ENCODE measurements at places on chromosomes 6 and 20. TPM values are rescaled to one million over a fixed set of nuclear protein-coding genes. Genes with fewer than 3 reads are reported as not detected.
A peak's percentile ranks its signal among the peaks of the same experiment; 100 is the strongest.

FITM2 gene
- total RNA-seq, result 2.9 TPM

GNAS-AS1 gene
- total RNA-seq, result not detected

TCP11 gene
- total RNA-seq, result not detected

GRCh38 chr20:31712564-31713311, 9.9 kb downstream of the BCL2L1 start:
- H3K36me3 ChIP-seq, result peaks cover 40% of the 10 kb centered on the region
- peak; percentile 92 for DNase-seq
- H3K4me1 ChIP-seq, result peaks cover 93% of the 10 kb centered on the region
- no peak overlapping the region for H3K4me3 ChIP-seq

DNA sequence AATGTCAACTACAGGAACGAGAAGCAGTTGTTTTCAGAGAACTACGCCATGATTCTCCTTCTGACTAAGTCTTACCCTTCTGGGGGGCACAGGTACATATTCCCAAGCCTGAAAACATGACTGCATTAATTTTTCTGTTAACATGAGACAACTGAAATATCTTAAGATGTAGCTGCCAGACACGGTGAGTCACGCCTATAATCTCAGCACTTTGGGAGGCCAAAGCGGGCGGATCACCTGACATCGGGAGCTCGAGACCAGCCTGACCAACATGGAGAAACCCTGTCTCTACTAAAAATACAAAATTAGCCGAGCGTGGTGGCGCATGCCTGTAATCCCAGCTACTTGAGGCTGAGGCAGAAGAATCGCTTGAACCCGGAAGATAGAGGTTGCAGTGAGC, 21.7 kb downstream of the TBC1D20 start:
- H3K4me3 ChIP-seq, result no peak overlapping the region
- peaks cover 100% of the 10 kb centered on the region for H3K36me3 ChIP-seq
- no peaks in the 10 kb centered on the region for H3K27me3 ChIP-seq

DNA sequence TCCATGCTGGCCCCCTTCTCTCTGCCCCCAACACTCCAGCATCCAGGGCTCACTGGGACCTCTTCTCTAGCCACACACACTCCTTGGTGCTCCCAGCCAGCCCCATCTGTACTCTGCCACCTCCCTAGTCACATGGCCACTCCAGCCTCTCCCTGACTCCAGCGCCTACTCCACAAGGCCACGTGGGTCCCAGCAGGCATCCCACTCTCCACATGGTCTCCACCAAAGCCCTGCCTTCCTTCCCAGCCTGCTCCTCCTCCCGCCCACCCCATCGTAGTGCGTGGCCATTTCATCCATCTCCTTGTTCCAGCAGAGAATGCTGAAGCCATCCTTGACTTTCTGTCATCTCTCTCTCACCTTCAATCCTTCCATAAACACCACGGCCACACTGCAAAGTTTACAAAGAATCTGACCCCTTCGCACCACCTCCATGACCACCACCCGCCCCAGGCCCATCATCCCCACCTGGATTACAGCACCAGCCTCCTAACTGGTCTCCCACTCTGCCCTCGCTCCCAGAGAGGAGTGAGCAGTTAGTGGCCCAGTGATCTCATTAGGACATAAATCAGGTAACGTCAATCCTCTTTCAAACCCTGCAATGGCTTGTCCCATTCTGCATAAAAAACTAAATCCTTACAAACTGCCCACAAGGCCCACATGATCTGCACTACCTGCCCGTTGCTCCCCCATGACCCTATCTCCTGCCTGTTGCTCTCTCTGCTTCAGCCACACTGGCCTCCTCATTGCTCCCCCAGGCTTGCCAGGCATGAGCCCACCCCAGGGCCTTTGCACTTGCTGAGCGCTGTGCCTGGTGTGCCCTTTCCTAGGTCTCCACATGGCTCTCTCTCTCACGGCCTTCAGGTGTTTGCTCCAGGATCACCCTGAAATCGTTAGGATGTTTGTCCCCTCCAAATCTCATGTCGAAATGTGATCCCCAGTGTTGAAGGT, 96.2 kb downstream of the GRM4 start:
- H3K4me3 ChIP-seq, result no peak overlapping the region
- no peak overlapping the region for H3K27ac ChIP-seq
- no peaks in the 10 kb centered on the region for H3K4me1 ChIP-seq
- DNase-seq, result no peak
- H3K36me3 ChIP-seq, result no peaks in the 10 kb centered on the region
- H3K27me3 ChIP-seq, result no peaks in the 10 kb centered on the region

GRCh38 chr6:123489589-123489988, 147.2 kb downstream of the TRDN start:
- H3K36me3 ChIP-seq, result no peaks in the 10 kb centered on the region
- no peaks in the 10 kb centered on the region for H3K4me1 ChIP-seq
- DNase-seq, result no peak
- no peak overlapping the region for H3K4me3 ChIP-seq

DNA sequence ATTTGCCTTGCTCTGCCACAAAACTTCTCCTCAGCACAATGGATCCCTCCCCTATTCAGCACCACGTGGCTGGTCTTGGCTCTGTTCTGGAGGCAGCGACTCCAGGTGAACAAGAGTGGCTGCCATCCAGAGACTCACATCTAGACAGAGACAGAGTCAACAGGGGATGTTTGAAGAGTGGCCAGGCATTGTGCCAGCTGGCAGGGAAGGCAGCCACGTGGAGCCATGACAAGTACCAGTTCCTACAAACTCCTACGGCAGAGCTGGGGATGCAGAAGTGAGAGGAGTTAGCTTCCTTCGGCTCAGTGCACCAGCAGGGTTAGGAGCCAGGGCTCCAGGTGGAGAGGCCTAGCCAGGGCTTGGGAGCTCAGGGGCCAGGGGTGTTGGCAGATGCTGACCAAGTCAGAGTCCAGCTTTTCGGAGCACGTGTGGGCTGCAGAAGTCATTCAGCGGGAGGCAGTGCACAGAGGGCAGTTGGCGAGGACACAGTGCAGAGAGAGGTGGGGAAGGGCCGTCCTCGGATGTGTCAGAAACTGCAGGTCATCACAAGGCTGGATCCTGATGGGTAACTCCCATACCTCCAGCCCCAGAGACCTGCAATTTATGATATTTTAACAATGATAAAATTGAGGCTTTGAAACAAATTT, 171.7 kb upstream of the PDE10A start:
- no peaks in the 10 kb centered on the region for H3K27me3 ChIP-seq
- H3K4me3 ChIP-seq, result no peak overlapping the region
- H3K36me3 ChIP-seq, result no peaks in the 10 kb centered on the region
- peaks cover 16% of the 10 kb centered on the region for H3K4me1 ChIP-seq
- H3K27ac ChIP-seq, result no peak overlapping the region

DNA sequence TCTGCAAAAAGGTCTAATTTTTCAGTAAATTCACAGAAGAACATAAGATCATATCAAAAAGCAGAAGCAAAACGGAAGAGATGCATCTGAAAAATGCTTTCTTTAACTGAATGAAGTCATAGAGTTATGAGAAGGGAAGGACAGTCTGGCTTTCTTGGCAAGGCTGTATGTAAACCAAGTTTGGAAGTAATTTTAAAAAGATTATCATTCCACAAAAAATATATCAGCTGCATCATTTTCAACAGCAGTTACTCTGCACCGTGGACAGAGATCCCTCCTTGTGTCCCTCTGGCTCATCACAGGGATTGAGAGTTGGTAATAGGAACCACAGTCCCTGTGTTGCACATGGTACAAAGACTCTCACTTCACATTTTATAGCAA, 258.5 kb downstream of the HIVEP2 start:
- DNase-seq, result no peak
- no peaks in the 10 kb centered on the region for H3K27me3 ChIP-seq
- H3K4me1 ChIP-seq, result no peaks in the 10 kb centered on the region
- no peak overlapping the region for H3K4me3 ChIP-seq

GRCh38 chr20:9160757-9161156, 91.9 kb downstream of the PLCB4 start:
- no peaks in the 10 kb centered on the region for H3K36me3 ChIP-seq
- H3K27ac ChIP-seq, result no peak overlapping the region
- H3K27me3 ChIP-seq, result no peaks in the 10 kb centered on the region
- no peak overlapping the region for H3K4me3 ChIP-seq

GRCh38 chr6:106216527-106216926, 109.0 kb downstream of the ATG5 start:
- H3K4me3 ChIP-seq, result no peak overlapping the region
- no peaks in the 10 kb centered on the region for H3K36me3 ChIP-seq
- no peak overlapping the region for H3K27ac ChIP-seq
- no peaks in the 10 kb centered on the region for H3K4me1 ChIP-seq
- H3K27me3 ChIP-seq, result no peaks in the 10 kb centered on the region

DNA sequence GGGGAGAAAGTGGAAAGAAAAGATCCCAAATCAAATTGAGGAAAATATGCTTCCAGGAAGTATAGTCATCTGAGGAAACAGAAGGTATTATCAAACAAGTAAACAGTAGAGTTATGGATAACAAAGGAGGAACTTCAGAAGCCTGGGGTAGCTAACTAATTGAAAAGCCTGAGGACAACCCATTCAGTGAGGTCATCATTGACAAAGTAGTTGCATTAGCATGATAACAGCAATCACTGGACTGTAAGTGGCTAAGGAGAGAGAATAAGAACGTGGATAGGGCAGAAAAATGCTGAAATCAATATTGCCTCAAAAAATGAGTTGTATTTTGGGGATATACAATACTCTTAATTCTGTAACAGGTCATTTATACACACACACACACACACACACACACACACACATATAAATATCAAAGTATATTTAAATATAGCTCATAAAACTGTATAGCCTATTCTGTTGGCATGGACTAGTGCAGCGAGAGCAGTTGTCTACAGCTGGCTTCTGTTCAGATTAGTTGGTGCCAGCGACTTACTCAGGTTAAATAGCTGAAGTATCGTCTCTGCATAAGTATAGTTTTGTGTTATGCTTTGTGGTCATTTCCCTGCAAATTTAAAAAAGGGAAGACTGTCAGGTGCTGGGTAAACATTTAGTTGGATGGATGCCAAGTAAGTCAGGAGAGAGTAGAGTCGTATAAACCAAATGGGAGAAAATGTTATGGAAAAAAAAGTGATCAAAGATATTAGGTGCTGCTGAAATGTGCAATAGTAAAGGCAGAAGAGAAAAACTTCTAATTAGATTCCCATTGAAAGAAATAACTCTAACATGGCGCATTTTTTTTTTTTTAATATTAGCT, 33.8 kb upstream of the CTAGE9 start:
- no peaks in the 10 kb centered on the region for H3K4me1 ChIP-seq
- DNase-seq, result no peak
- H3K27ac ChIP-seq, result no peak overlapping the region
- no peaks in the 10 kb centered on the region for H3K27me3 ChIP-seq

GRCh38 chr20:19397666-19398065, 185.2 kb downstream of the SLC24A3 start:
- H3K4me3 ChIP-seq, result no peak overlapping the region
- no peak overlapping the region for H3K27ac ChIP-seq
- no peaks in the 10 kb centered on the region for H3K4me1 ChIP-seq
- no peak for DNase-seq

DNA sequence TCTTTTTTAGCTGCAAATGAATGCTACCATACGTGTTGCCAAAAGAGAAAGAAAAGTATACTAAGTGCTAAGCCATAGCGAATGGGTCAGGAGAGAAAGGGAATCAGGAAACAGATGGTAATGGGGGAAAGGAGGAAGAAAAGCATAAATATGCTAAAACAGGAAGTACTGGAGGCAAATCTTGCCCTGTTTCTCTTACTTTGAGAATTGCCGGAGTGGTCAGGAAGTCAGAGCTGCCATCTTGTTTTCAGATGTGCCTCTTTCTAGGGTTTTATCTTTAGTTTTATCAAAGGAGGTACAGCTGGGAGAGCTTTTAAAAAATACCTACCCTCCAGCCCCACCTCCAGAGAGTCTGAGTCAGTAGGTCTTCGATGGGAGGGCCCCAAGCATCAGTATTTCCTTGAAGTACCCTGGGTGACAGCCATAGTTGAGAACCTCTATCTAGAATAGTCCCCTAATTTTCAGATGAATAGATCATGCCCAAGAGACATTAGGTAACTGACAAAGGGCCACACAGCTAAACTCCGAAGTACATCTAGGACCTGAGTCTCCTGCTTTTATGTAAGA, 193.3 kb downstream of the CLIC5 start:
- no peaks in the 10 kb centered on the region for H3K27me3 ChIP-seq
- no peaks in the 10 kb centered on the region for H3K36me3 ChIP-seq
- no peaks in the 10 kb centered on the region for H3K4me1 ChIP-seq
- no peak for DNase-seq

Measured in stomach (tissue), 19 donors.